AG09319 (cell line): ENCODE measurements at places on chromosomes 7 and 10.

GRCh38 chr10:48798481-48799254 lies 114.0 kb downstream of the WDFY4 start:
- no peak for DNase-seq

DNA sequence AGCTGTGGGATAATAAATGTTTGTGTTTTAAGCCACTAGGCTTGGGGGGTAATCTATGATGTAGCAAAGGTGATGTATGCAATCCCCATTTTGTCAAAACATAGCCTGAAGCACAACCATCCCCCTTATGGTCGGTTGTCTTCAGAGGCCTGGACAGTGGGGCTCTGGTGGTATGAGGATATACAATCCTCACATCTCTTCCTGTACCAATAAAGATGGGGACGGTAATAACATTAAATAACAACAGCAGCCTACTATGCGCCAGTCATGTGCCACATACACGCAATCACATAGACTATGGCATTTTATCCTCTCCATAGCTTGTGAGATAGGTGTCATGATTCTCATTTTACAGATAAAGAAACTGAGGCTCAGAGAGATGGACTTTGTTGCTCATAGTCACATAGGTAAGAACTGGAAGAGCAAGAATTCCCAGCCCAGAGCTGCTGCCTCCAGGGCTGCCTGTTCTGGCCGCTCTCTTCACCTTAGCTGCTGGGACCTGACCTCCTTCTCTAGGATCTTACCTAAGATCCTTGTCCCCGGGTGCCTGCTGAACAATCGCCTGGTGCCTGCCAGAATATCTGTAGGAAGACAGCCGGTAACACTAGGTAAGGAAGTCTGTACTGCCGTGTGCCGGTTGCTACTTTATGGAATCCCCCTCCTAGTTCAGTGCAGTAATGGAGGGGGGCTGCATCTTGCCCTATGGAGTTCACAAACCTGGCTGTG lies 108.6 kb downstream of the ARHGAP22 start:
- no peak for DNase-seq

DNA sequence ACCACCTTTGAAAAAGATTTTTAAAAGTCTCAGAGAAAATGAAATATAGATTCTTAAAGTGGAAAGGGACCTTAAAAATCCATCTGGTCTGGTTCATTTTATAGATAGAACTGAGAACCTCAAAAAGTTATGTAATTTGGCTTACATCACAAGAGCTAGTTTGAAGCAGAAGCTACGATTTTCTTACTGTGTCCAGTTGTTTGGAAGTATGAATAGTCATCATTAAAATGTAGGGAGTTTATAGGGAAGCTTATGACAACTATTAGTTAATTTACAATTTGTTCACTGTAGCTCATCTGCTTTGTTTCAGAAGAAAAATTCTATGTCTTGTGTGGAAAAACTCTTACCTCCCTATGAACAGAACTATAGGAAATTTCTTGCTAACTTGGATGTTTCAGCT lies 26.9 kb downstream of the ZEB1 start:
- DNase-seq = no peak

GRCh38 chr10:110918269-110918642 lies 724 bp downstream of the BBIP1 start:
- DNase-seq = peak; percentile 92

GRCh38 chr10:52276163-52276562 lies 37.9 kb upstream of the DKK1 start:
- no peak for DNase-seq

- no peak for DNase-seq
Observed at GRCh38 chr10:115831016-115831415, 442.0 kb downstream of the GFRA1 start.

- DNase-seq = no peak
Observed at GRCh38 chr7:69588773-69589172, 9.5 kb upstream of the AUTS2 start.

GRCh38 chr7:70773406-70773805 lies 358.5 kb upstream of the GALNT17 start:
- no peak for DNase-seq

DNA sequence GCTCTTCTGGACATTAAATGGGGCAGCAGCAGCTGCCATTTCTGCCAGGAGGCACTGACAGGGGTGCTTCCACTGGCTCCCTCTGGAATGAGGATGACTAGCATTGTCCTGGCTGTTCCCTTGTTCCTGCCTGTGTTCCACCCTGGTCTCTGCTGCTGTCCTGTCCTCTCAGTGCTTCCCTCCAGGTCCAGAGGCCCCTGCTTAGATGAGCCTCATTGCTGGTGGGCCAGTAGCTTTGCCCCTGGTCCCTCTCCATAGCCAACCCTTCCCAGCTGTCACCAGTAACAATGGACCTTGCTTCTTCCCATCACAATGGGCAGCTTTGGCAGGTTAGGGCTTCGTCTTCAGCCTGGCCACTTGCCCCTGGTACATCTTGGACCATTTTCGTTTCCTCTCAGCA lies 561.1 kb downstream of the TCERG1L start:
- DNase-seq = no peak

DNA sequence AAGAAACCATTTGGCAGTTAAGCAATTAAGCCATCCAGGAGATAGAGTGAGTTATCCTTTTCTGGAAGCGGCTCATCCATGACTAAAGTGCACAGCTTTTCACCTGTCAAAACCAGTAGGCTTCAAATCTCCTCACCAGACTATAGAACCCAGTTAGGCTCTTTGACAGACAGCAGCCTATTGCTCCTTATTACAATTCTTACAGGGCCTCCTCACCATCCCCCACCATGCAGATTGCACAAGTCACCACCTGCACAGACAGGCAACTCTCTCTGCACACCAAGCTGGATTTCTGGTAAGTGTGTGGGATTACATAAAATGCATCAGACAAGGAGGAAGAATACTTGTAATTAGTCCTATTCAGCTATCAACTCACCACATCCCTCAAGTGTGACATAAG lies 301.6 kb downstream of the SNX13 start:
- no peak for DNase-seq

DNA sequence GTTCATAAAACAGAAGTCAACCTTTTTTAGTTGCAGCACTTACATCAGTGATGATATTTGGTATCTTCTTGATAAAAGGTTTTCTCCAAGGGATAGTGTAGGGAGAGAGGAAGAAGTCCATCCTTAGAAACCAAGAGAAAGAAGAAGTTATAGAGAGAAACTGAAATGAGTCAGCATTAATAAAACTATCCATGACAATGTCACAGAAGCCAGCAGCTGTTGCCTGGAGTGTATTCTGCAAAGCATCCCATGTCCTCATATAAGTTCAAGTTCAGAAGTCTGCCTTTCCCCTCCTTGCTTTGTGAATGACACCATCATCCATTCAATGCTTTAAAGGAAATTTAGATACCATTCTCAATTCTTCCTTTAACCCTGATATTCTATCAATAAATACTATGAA lies 14.4 kb upstream of the COL1A2 start:
- DNase-seq = no peak

DNA sequence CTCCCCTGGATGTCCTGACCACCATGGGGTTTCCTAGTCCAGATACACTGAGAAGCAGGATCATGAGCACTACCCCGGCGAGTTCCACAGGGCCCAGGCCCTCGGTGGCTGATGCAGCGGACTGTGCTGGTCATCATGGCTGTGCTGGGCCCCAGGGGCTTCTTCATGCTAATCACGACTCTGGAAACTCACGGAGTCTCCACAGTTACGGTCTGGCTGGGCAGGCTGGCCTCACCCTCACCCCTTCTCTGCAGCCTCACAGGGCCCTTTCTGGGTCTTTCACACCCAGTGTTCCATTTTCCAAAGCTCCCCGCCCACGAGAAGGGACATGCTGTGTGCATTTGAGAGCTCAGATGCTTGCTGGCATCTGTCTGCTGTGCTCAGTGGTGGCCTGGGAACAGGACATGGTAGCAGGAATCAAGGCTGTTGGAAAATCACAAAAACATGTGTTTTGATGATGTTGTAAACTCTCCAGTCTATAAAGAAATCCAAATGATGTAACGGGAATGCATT lies 119.0 kb downstream of the PTPN20 start:
- DNase-seq = no peak

- no peak for DNase-seq
Observed at GRCh38 chr7:28075674-28076358, 104.8 kb downstream of the JAZF1 start.

DNA sequence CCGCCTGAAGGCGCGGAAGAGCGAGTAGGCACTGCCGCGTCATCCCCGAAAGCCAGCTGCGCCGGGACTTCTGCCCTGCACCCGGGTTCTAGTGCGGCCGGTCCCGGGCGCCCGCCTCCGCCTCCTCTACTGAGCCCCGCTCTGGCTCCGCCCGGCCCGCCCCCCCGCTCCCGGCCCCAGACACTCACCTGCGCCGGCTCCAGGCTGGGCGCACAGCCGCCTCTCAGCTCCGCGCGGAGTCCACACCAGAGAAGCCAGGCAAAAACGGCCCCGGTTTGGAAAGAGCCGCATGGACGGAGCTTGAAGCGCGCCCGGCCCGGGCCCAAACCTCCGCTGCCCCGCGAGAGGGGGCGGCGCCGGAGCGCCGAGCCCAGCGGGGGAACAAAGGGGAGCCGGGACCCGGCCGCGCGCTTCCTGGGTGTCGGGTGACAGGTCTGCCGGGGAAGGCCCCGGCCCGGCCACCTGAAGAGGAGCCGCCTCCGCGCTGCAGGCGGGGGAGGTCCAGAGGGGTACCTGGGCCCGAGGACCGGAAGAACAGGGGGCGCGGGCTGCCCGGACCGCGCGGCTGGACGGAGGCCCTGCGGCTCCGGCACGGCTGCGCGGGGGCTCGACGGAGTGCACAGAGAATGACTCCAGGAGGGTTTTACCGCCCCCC lies 168.2 kb downstream of the NRF1 start:
- DNase-seq = no peak

DNA sequence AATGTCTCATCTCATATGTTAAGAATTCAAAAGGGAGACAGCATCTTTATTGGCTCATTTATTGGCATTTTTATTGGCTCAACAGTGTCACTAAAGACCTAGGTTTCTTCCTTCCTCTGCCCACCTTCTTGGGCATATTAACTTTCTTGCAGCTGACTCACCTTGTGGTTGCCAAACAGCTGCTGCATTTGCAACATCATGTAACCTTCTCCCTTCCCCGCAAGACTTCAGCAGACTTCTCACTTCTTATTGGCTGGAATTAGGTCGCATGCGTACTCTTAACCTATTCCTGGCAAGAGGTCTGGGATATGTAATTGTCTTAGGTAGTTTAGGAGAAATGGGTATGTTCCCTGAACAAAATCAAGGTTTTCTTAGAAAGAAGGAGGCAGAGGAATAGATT lies 263.2 kb downstream of the POU6F2 start:
- DNase-seq = no peak

DNA sequence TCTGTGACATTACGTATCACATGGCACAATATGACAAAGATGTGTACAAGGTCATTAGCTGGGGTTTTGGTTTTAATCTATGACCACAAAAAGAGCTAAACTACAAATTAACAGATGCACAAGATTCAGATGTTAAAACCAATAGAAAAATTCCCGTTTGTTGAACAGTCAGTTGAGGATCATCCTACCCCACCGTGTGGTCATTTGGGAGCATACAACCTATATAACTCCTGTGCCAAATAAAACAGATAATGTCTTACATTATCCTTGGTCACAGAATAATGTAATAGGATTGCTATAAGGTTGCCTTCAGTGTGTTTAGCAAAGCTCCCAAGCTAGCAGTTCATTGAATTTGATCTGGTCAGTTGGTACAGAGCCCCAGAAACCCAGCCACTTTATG lies 28.2 kb downstream of the ASNS start:
- no peak for DNase-seq

DNA sequence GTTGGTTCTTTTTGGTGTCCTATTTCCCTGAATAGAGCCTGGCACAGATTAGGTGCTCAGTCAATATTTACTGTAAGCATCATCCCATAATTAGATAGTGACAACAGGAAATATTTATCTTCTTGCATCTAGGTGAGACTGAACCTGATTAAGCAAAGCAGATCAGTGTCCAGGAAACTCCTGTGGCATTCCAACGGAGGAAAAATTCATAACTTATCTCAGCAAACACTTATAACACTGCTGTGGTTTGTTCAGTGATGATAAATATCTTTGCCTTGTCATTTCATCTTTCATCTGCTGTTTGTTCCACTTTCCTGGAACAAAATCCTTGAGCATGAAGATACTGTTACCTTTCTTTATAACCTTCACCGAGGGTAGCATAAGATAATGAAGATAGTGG lies 1160.3 kb upstream of the AUTS2 start:
- DNase-seq = no peak

DNA sequence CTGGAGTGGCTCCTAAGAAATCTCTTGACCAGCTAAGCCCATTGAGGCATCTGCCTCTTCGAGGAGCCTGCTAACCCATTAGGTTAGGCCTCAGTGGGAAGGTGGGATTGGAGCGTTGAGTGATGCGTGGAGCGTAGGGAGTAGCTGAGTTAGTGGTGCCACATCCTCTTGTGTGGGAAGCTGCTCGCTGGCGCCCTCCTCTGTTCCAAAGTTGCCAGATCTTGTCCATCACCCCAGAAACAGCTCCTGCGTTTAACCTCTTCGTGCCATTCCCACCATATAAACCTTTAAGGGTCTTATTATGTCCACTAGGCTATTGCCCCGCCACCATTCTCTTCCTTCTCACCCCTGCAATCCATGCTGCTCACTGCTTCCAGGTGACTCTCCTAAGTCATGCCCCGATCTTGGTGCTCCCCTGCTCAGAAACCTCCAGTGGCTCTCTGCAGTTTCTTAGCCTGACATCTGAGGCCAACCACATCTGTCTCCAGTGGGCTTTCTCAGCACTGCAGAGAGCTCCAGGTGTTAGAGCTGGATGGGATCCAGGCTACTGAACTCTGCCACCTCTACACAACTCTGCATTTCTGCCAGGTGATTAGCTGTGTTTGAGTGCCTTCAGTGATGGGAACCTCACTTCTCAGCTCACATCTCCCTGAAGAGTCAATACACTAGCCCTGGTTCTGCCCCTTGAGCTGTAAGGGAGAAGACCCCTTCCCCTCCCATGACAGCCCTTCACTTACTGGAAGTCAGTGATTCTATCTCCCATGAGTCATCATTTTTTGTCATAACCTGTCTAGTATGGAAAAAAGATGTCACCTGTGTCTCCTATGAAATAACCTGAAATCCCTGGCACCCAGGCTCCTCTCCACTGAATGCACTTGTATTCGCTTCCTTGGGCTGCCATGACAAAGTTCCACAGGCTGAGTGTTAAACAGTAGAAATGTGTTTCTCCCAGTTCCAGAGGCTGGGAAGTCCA lies 65.0 kb upstream of the FGFR2 start:
- DNase-seq = no peak

- no peak for DNase-seq
Observed at GRCh38 chr7:15834446-15834845, 148.0 kb upstream of the MEOX2 start.

GRCh38 chr7:158805414-158805813 lies 23.9 kb downstream of the ESYT2 start:
- DNase-seq = no peak

DNA sequence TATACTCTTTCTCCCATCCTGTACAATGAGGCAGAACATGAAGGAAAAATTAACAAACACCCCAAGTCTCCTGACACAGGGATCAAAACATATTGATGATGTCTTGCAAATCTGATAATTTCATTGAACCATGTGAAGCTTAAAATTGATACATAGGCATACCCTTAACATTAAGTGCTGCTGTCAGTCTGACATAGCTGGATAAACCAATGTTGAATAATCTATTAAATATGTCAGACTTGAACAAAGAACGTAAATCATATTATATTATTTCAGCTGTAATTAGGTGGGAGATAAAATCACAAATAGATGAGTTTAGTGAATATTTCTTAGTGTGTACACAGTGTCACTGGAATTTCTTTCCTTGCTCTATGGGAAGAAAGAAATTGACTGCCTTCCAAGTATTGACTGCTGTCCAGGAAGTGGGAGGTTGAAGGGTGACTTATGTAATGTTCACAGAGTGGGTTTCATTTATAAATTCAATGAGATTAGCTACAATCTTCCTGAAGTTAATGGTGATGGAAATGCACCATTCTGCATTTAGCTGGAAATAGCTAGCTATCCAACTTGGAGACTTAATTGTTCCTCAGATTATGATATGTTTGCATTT lies 170.8 kb downstream of the AUTS2 start:
- no peak for DNase-seq
